Stimulated activated CD4-positive, alpha-beta T cell treated with anti-CD3 and anti-CD28 coated beads, Interleukin-4, amount 100 ng/mL, for 24 hours (primary cell): ENCODE measurements at places on chromosomes 2 and 18.

- no peak for DNase-seq
Measured at GRCh38 chr18:53745224-53745967, 479.1 kb downstream of the MBD2 start.

- DNase-seq = no peak
Measured at GRCh38 chr2:31553362-31553761, 27.4 kb downstream of the SRD5A2 start.

DNA sequence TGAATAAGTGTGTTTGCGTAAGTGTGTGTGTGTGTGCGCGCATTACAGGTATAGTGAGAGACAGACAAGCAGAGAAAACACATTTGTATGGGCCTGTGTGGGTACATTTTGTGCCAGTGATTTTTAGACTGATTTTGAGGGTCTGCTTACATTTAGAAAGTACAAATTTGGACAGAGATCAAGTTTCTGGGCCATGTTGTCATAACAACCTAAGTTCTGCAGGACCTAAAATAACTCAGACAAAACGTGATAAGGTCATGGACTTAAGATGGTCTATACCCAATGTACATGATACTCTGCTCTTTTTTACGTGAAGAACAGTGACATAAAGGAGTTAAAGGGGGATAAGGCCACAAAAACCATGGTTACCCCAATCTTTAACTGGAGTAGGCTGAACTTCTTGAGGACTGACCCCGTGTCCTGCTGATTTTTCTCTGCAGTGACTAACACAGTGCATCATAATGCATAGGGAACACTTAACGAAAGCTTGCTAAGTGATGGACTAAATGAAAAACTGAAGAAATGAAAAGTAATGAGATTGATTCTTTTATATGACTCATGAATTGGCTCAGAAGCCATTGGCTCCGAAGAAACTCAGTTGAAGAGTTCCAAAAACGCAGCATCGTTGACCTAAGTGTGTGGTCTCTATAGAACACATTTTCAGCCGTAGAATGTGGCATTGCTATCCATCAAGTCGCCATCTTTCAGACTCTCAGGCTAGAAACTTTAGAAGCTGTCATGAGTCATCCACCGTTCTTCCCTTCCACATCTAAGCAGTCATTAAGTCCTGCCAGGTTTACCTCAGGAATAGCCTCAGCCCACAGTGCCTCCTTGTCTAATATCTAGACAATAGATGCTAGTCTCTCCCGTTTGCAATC, 61.6 kb upstream of the NCOA1 start:
- no peak for DNase-seq

GRCh38 chr2:143603035-143603655, 473.9 kb downstream of the ARHGAP15 start:
- DNase-seq = no peak

DNA sequence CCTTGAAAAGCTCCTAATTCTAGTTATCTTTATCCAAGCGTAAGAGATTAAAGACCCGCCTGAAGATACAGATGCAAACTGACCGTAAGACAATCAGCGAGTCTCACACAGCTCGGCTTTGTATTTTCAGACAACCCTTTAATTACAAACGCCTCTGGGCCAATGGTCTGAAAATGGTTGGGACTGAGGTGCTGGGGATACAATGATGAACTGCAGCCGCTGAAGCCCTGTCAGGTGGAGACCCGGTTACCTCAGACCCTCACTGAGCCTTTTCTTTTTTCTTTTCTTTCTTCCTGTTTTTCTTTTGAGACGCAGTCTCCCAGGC, 715 bp upstream of the CFAP36 start:
- no peak for DNase-seq

DNA sequence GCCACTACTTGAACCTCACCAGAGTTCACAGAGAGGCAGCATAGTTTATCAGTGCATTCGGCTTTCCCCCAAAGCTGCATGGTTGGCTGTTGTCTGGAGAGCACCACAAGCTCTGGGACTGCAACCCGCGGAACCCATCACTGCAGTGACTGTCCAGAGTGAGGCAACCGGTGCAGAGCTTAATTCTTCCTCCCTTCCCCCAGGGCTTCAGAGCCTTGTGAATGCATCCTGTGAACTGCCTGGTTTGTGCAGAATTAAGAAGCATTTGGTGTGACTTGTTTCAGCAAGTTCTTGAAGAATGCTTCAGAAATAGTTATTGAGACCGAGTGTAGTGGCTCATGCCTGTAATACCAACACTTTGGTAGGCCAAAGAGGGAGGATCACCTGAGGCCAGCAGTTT, 99.2 kb upstream of the FOSL2 start:
- DNase-seq = no peak

DNA sequence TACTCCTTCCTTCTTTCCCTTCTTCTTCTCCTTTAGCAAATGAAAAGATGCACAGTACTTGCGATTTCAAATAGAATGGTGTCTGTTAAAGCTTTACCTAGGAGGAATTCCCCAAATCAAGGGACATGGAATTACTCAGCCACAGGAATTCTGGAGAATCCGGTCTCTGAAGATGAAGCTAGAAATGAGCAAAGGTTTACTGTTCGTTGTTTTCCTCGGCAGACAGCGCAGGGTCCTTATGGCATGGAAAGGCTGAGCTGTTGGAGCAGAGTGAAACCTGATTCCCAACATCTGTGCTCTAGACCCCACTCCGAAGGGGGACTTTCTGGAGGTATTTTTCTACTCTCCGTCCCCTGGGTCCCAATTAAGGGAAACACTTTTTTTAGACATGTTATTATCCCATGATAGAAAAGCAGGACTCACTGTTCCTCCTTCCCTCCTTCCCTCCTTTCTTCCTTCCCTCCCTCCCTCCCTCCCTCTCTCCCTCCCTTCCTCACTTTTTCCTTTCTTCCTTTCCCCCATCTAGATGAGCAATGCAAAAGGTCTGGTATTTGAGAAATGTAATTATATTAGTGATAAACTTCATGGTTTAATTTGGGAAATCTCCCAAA, 47.1 kb downstream of the CDCA7 start:
- DNase-seq = no peak

DNA sequence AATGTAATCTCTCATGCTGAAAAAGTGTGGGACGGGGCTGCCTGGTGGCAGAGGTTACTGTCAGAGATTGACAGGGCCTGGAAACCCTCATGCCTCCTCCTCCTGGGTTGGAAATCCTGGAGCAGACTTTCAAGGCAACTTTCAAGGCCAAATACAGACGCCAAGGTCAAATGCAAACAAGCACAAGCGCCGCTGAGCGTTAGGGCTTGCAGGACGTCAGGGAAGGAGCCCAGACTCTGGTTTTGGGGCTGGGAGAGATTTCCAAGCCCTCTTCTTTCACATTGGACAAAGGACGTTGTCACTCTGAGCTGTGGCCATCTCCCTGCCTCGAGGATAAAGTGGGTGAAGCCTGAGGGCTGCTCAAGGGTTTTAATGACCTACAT, 120.1 kb downstream of the TWIST2 start:
- DNase-seq = no peak

- no peak for DNase-seq
Measured at GRCh38 chr2:182033449-182033848, 47.8 kb downstream of the PPP1R1C start.

DNA sequence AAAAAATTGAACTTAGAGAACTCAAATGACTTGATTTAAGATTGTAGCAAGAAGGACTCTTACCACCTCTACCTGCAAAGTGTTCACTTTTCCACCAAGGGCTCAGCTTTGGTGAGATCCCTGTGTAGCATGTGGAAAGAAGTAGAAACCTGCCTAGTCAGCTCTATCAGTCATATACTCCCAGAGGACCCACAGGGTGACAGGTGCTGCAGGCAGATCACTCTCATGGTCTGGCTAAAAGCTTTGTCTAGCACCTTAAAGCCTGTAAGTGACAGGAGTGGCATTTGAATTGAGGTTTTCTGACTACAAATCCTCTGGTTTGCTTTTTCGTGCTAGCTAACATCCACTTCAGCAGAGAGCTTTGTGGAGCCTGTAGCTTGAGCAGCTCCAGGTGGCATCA, 18.7 kb upstream of the NEMP2 start:
- DNase-seq = no peak

GRCh38 chr2:102197389-102198137, 10.7 kb downstream of the IL1RL2 start:
- DNase-seq = no peak

DNA sequence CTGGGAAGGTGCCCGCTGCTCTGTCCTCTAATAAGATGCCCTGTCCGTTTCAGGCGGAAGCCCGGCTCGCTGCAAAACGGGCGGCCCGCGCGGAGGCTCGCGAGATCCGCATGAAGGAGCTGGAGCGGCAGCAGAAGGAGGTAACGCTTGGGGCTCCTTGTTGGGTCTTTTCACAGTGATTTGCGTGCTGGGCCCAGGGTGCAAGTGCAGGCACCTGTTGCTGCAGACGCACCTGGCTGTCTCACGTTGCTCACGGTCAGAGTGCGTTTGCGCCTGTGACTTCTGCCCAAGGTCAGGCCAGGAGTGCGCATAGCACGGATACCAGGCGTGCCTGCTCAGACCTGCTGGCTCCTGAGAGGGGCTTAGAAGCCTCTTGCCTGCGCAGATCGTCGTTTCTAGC, 81.1 kb downstream of the LRRFIP1 start:
- no peak for DNase-seq

- no peak for DNase-seq
Measured at GRCh38 chr2:102986826-102987490, 225.1 kb downstream of the TMEM182 start.

- DNase-seq = no peak
Measured at GRCh38 chr2:31735716-31736115, 155.0 kb upstream of the SRD5A2 start.

DNA sequence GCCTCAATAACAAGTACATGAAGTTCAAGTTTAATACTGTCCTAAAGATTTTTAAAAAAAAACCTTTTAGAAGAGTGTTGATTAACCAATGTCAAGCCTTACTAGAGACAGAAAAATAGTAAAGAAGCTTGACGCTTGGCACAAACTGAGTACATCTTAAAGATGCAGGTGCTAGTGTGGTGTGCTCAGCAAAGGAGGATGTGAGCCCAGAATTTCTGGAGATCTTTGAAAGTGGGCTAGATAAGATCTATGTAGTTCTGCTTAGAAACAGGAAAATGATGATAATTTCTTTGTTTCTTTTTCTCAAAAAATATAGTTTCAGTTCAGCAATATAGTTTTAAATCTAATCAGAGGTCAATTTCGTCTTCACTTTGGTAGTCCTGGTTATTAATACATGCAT, 118.3 kb upstream of the KLHL14 start:
- DNase-seq = no peak

DNA sequence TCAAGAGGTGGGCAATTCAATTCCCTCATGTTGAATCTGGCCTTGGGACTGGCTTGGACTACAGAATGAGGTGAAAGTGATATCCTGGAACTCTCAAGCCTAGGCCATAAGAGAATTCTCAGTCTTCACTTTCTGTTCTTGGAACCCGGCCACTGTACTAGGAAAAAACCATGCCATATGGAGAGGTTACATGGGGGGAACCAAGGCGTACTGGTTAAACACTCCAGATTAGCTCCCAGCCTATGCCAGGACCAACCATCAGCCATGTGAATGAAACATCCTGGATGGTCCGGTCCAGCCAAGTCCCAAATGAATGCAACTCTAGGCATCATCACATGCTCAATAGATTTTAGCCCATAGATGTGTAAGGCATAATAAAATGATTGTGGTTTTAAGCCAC, 56.4 kb downstream of the ZNF385B start:
- DNase-seq = no peak

DNA sequence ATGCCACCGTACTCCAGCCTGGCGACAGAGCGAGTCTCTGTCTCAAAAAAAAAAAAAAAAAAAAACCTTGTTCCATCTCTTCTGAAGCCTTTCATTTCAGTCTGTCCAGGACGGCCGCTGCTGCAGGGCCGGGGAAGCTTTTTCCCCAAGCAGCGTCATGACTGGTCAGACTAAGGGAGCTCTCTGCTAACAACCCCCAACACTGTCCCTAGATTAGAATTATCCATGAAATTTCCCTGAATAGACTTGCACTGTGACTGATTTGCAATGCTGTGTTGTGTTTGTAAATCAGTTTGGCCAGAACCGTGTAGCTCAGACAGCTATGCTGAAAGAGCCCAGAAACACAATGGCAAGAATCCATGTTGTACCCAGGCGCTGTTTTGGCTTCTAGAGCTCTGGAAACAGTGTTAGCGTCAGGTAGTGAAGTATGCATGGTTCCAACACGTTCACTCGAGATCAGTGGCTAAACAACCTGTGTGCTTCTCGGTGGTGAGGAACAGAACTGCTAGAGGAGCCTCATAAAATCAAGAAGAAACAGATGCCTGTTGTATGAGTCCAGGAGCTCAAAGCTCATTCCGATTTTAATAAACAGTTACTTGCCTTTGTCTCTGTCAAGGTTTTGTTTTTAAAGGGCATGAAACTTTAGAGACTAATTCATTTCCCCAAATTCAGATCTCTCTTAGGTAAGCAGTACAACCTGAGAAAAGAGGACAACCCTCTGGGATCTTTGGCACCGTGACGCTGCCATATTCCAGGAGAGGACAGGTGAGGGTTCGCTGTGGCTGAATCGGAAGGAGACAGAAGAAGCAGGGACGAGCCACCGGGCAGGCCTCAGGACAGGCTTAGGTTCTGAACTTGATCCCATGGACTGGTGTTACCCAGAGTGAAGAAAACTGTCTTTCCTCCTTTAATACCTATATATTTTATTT, 43.5 kb downstream of the GORASP2 start:
- DNase-seq = no peak

- DNase-seq = peak; percentile 25
Measured at GRCh38 chr2:178761759-178762371, 45.4 kb downstream of the TTN start.

GRCh38 chr2:72914589-72915319, 2.6 kb upstream of the EMX1 start:
- DNase-seq = no peak

DNA sequence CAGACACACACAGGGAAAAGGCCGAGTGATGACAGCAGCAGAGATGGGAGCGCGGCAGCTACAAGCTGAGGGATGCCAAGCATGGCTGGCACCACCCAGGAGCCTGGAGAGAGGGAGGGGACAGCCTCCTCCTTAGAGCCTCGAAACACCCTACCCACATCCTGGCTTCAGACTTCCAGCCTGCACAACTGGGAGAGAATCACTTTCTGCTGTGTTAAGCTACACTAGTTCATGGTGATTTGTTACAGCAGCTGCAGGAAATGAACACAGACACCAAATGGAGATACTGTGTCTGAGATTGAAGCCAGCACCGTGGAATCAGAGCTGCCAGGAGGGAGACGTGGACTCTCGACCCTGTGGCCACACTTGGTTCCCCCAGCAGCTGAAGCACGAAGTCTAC, 27.5 kb upstream of the FOSL2 start:
- no peak for DNase-seq

DNA sequence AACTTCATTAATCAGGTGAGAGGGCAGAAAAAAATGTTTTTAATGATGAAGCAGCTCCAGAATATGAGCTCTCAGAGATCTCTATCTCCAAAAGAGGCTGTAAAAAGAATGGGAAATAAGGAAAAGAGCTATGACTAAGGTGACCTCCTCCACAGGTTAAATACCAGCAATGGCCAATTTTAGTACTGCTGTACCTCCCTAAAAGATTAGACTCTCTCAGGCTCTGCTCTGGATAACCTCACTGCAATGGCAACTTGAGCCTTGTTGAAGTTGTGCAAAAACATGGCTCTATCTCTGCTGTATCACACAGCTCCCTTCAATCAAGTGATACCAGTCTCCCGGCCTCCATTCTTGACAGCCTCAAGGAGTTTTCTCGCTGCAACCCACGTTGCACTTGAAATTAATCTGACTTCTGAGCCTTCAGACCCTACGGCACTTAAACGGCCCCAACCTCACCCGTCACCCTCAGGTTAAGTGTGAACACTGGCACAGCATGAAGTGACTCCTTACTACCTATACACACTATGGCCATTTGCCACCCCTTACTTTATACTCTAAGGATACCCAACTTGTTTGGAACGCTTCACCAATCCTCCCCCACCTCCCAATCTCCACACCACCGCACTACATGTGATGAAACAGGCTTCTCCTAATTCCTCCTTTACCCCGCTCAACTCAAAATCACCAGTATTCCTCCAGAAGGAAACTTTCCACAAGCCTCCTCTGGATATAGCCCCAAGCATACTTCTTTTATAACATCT, 36.3 kb downstream of the SMAD2 start:
- DNase-seq = no peak
